ENCODE measurements at places on chromosomes 3 and 15. TPM values are rescaled to one million over a fixed set of nuclear protein-coding genes. Genes with fewer than 3 reads are reported as not detected.

AMOTL2 gene
- polyA plus RNA-seq, result 49.6 TPM

GRCh38 chr3:189317911-189318310 is 146.1 kb downstream of the TPRG1 start:
- DNase-seq, result no peak

GRCh38 chr15:50330921-50331320 is 24.1 kb downstream of the GABPB1 start:
- DNase-seq, result no peak

CHL1 gene
- polyA plus RNA-seq, result 10.7 TPM

DGKG gene
- polyA plus RNA-seq, result 4.2 TPM

DNA sequence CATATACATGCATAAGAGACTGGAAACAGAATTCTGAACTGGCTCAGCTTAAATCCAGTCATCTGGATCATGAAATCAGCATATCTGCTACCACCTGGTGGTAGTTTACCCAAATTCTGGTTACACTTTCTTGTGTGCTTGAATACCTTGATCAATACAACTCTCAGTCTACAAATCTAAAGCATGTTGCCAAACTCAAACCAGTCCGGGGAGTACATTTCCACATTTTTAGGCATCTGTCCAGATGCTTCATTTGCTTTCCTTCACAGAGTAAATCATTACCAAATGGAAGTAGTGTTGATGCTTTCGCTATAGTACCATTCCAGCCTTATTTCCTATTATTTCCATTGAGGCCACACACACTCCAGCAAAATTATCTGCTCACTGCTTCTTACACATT is 126.4 kb downstream of the P2RY1 start:
- DNase-seq, result no peak

LRRN1 gene
- 0.87 TPM for polyA plus RNA-seq

DNA sequence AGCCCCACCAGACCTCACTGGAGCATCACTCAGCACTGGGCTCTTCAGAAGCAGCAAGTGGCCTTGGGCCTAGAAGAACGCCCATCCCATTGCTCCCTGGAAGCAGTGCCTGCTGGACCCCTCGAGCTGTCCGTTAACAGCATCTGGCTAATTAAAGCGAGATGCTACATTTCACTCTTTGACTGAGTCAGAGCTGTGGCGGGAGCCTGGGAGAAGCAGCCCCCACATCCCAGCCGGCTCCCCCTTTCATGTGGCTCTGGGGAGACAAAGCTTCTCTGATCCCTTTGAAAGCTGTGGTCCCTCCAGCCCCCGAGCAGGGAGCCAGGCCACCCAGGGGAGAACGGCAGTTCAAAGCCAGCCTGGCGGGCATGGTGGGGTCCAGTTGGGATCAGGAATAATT is 103.7 kb downstream of the MEGF11 start:
- DNase-seq, result no peak

- DNase-seq, result peak; percentile 72
Observed at GRCh38 chr3:25690768-25691533, 26.2 kb upstream of the TOP2B start.

DNA sequence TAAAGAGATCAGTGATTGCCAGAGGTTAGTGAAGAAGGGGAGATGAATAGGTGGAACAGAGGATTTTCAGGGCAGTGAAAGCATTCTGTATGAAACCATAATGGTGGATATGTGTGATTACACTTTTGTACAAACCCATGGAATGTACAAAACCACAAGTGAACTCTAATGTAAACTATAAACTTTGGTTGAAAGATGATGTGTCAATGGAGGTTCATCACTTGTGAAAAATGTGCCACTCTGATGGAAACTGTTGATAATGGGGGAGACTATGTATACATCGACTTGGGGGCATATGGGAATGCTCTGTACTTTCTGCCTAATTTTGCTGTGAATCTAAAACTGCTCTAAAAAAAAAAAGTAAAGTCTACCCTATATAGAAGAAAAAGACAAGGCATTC is 68.7 kb upstream of the ARHGEF3 start:
- no peak for DNase-seq

GUCA1C gene
- polyA plus RNA-seq, result 0.28 TPM

GRCh38 chr15:61682891-61683735 is 377.1 kb downstream of the VPS13C start:
- DNase-seq, result no peak

- no peak for DNase-seq
Observed at GRCh38 chr3:18132991-18133390, 292.1 kb downstream of the SATB1 start.

DNA sequence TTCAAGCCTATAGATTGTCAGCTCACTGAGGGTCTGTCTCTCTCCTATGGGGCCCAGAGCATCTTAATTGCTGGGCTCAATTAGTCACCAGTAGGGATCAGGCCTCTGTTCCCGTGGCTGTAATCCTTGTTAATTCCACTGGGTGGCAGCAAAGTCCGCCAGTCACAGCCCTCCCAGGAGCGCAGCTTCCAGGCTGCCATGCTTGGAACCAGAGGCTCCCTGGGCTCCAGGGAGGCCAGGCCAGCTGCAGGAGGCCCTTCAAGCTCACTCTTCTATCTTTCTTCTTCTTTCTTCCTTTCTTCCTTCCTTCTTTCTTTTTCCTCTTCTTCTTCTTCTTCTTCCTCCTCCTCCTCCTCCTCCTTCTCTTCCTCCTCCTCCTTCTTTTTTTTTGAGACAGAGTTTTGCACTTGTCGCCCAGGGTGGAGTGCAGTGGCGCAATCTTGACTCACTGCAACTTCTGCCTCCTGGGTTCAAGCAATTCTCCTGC is 14.4 kb downstream of the RNU5B-1 start:
- peak; percentile 59 for DNase-seq

DNA sequence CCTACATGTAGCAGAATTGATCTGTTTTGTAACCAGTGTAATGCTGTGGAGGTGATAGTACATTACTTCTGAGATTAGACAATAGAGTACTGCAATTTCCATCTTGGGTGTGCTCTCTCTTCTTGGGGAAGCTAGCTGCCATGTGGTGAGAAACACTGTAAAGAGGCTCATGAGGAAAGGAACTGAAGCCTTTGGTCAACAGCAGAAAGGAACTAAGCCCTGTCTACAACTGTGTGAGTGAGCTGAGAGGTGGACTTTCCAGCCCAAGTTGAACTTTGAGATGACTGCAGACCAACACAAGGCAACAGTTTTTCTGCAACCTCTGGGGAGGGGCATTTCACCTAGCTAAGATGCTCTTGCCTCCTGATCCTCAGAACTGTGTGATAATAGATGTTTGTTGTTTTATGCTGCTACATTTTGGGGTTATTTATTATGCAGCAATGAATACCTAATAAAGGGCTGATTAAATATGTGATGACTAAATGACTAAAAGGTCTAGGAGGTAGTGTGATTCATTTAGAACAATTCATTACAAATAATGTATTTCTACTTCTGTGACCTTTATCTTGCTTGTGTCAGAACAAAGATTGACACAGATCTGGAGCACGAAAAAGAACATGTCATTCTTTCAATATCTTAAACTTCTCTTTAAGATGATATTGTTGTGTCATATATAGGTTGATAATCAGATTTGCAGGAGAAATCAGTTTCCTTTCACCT is 121.6 kb upstream of the THRB start:
- no peak for DNase-seq

- no peak for DNase-seq
Observed at GRCh38 chr3:45688194-45688881, 858 bp upstream of the SACM1L start.

DNA sequence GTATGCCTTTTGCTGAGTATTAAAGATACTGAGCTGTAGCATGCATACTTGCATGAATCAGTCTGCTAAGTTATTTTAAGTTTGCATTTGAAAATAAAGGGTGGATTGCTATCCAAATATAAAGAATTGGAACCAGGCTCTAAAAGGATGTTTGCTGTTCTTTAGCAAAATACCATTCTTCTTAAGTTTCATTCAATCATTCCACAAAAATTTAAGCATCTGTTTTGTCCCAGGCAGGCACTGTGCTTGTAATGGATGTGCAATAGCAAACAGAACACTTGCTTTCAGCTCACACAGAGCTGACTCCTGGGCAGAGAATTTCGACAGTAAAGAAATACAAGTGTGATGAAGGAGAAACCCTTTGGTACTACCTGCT is 151.1 kb downstream of the PGPEP1L start:
- no peak for DNase-seq

CCDC54 gene
- not detected for polyA plus RNA-seq

- DNase-seq, result no peak
Observed at GRCh38 chr3:62201438-62202035, 171.8 kb downstream of the FEZF2 start.

GRCh38 chr15:50747523-50747922 is 18.0 kb downstream of the SPPL2A start:
- DNase-seq, result no peak

DNA sequence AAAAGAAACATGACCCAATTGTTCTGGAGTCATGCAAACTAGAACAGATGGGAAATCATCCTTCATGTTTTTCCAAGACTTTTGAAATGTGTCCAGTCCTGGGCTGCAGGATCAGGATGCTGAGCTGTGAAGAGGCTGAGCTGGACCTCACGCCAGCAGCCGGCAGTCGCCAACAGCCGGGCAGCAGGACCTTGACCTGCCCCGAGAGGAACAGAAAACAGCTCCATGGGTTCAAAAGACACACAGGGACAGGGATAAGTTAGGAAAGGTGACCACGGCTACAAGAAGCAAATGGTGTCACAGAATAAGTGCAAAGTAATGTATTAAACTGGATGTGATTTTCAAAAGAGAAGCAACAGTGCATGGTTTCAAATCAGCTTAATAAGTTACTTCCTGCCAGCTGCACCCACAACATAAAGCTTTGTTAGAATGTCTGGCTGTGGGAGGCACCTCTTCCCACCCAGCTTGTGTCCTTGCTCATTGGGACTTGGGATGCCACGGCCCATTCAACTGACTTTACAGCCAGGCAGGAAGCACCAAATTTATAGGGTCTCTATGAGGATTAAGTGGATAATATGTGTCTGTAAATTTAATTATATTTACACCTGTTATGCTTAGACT is 266.4 kb downstream of the GABRG3 start:
- no peak for DNase-seq

- DNase-seq, result no peak
Observed at GRCh38 chr3:146777941-146778340, 172.8 kb upstream of the PLSCR5 start.

PPARG gene
- 18.6 TPM for polyA plus RNA-seq

DNA sequence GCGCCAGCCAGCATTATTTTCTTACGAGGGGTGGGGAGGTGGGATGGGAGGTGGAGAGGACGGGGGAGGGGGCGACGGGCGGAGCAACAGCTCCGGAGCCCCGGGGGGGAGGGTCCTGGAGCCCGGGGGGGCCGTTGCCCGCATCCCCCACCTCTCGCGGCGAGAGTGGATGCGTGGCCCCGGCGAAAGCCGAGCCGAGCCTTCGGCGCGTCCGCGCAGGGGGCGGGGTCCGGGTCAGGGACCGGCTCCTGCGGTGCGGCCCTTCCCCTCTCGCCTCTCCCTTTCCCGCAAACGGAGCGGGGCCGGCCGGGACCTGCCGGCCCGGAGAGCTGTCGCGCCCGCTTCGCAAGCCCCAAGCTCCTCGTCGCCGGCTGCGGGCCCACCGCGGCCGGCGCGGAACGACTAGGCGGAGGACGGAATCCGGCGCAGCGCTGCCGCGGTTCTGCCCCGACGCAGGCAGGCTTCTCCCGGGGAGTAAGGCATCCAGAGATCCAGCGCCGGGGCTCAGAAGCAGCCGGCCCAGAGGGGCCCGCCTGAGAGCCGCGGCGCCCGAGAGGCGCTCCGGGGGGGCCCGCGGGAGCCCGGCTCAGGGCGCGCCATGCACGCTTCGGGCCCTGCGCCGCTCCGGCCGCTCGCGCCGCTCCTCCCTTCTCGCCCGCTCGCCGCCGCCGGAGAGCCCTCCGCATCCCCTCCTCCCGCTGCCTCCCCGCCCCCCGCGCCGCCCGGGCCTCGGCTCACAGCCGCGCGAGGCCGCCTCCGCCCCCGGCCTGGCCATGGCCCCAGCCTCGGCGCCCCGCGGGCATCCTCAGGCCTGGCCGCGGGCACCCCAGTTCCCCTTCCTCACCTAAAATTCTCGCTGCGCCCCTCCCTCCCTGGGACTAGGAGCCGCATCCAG is 459 bp upstream of the ADCY5 start:
- no peak for DNase-seq

DNA sequence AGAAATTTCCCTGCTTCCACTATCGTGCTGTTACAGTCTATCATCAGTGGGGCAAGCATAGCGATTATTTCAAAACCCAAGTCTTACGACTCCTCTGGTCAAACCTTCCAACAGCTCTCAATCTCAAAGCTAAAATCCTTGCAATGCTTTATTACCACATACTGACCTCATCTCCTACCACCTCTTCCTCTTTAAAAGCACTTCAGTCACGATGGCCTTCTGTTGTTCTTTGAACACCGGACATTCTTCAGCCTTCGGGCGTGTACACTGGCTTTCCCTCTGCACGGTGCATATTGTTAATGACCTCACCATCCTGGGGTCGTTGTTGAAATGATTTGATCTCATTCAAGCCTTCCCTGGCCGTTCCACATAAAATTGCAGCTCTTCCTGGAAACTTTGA is 31.1 kb downstream of the MAGEL2 start:
- no peak for DNase-seq

DNA sequence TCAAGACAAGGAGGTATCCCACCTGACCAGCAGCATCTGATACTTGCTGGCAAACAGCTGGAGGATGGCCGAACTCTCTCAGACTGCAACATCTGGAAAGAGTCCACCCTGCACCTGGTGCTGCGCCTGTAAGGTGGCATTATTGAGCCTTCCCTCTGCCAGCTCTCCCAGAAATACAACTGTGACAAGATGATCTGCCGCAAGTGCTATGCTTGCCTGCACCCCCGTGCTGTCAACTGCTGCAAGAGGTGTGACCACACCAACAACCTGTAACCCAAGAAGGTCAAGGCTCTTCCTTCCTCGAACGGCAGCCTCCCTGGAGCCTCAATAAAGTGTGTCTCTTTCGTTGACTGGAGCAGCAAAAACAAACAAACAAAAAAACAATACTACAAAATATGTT is 2.2 kb upstream of the SLC4A7 start:
- no peak for DNase-seq

- no peak for DNase-seq
Observed at GRCh38 chr15:78810003-78810361, 1.3 kb downstream of the ADAMTS7 start.

GOLGA8F gene
- not detected for polyA plus RNA-seq

GRCh38 chr3:140294058-140294457 is 359.1 kb downstream of the CLSTN2 start:
- DNase-seq, result no peak

Data from urinary bladder (tissue), 4 donors.